ENCODE measurements at places on chromosomes 11 and 22. TPM values are rescaled to one million over a fixed set of nuclear protein-coding genes. Genes with fewer than 3 reads are reported as not detected.

C11orf52 gene
- total RNA-seq, result not detected

OR56A1 gene
- total RNA-seq, result not detected

CHADL gene
- not detected for total RNA-seq

LINC01488 gene
- total RNA-seq, result not detected

INPP5J gene
- total RNA-seq, result 0.16 TPM

OR5J2 gene
- not detected for total RNA-seq

SPDYC gene
- not detected for total RNA-seq

ZNF215 gene
- total RNA-seq, result 5.4 TPM

OR5M11 gene
- not detected for total RNA-seq

ZBTB44 gene
- 49.0 TPM for total RNA-seq

SERHL2 gene
- 0.91 TPM for total RNA-seq

MN1 gene
- not detected for total RNA-seq

- DNase-seq, result no peak
- H3K27me3 ChIP-seq, result no peaks in the 10 kb centered on the region
- no peak overlapping the region for H3K27ac ChIP-seq
- H3K36me3 ChIP-seq, result no peaks in the 10 kb centered on the region
- no peak overlapping the region for H3K4me3 ChIP-seq
- no peaks in the 10 kb centered on the region for H3K4me1 ChIP-seq
These were observed 11.4 kb upstream of the CD81 start for GRCh38 chr11:2365571-2366210.

- H3K27me3 ChIP-seq, result peaks cover 11% of the 10 kb centered on the region
- no peak for DNase-seq
- H3K4me1 ChIP-seq, result peaks cover 7% of the 10 kb centered on the region
- H3K4me3 ChIP-seq, result no peak overlapping the region
These were observed 10.8 kb downstream of the BLID start for GRCh38 chr11:122105044-122105758.

GRCh38 chr11:116733043-116733755 is 39.6 kb downstream of the BUD13 start:
- no peaks in the 10 kb centered on the region for H3K36me3 ChIP-seq
- H3K27ac ChIP-seq, result no peak overlapping the region
- peaks cover 2% of the 10 kb centered on the region for H3K27me3 ChIP-seq

DNA sequence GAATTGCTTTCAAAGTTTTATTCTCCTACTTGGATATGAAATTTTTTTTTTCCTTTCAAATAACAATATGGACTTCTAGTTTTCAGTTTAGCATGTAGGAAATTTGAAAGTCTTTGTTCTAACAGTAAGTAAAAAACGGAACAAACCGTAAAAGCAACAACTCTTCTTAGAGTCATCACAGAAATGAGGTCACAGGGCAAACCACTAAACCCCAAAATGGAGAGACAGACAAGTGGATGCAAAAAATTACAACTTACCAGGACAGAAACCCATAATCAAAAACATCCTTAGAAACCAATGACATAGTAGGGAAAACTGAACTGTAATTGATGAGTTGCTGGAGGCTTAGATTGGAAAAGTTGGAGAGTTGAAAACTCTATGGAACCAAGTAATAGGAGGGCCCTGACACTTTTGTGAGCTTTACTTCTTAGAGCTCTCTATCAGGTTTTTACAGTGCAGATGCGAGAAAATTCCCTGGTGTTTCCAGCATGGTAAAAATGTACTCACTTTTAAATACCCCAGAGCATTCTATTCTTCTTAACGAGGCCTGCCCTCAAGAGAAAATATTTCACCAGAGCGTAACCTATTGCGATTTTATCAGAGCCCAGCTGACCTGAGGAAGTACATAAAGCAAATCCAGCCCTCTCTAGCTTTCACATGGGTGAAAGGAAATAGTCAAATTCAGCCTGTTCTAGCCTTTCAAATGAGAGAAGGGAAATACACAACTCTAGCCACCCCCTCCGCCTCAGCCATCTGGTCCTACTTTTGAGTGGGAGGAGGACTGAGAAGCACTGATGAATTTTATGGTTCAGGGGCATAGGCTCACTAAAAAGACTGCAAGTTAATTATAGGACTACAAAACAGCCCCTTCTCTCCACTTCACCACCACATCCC is 39.1 kb downstream of the CASP12 start:
- DNase-seq, result peak; percentile 18
- no peaks in the 10 kb centered on the region for H3K36me3 ChIP-seq
- H3K4me3 ChIP-seq, result peak overlapping the region; percentile 68
- H3K27ac ChIP-seq, result peak overlapping the region; percentile 87
- peaks cover 34% of the 10 kb centered on the region for H3K4me1 ChIP-seq
- H3K27me3 ChIP-seq, result no peaks in the 10 kb centered on the region

GRCh38 chr11:108351468-108351867 is 115.9 kb downstream of the C11orf65 start:
- H3K36me3 ChIP-seq, result peaks cover 87% of the 10 kb centered on the region
- no peak overlapping the region for H3K27ac ChIP-seq
- DNase-seq, result no peak
- no peaks in the 10 kb centered on the region for H3K4me1 ChIP-seq
- H3K4me3 ChIP-seq, result no peak overlapping the region

- no peaks in the 10 kb centered on the region for H3K4me1 ChIP-seq
- no peak overlapping the region for H3K27ac ChIP-seq
- no peaks in the 10 kb centered on the region for H3K36me3 ChIP-seq
- no peak overlapping the region for H3K4me3 ChIP-seq
- DNase-seq, result no peak
- peaks cover 2% of the 10 kb centered on the region for H3K27me3 ChIP-seq
These were observed 289.7 kb downstream of the ST3GAL4 start for GRCh38 chr11:126645186-126645585.

DNA sequence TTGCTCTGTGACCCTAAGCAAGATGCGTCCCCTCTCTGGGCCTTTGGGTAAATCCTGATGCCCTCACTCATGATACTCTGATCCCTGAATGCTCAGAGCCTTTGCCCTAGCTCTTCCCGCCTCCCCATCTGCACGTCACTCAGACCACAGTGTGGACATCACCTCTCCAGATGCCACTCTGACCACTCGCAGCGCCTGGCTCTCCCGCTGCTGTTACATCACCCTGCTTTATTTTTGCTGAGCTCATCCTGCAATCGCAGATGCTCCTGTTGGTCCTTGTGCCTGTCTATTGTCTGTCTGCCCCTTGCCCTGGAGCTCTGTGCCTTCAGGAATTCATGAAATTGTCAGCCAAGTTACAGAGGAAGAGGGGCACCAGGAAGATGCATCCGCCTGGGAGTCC is 5.5 kb downstream of the OSM start:
- H3K4me3 ChIP-seq, result no peak overlapping the region
- H3K27ac ChIP-seq, result no peak overlapping the region
- DNase-seq, result no peak
- peaks cover 14% of the 10 kb centered on the region for H3K4me1 ChIP-seq
- peaks cover 6% of the 10 kb centered on the region for H3K27me3 ChIP-seq

DNA sequence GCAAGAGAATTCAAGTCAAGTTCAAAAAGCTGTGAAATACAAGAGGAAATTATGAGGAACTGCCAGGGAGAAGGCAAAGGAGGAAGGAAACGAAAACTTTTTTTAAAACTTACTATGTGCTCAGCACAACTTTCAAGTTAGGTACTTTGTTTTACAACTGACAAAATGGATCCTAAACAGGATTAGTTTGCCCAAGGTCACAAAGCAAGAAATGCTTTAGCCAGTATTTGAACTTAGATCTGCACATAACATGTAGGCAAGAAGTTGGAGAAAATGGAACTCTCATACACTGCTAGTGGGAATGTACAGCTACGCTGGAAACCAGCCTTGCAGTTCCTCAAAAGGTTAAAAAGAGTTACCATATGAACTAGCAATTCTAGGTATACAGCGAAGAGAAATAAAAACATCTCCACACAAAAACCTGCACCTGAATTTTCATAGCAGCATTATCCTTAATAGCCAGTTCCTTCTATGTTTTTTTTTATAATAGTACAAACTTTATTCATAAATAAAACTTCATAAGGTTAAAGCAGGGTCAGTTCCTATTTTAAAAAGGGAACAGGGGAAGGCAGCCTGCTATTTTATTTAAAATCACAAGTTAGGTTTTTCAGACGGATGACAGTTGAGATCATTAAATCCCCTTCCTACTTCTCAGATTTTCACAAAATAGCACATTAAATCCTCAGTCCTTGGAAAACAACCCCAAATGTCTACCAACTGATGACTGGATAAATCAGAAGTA is 19.2 kb downstream of the DDX6 start:
- peaks cover 91% of the 10 kb centered on the region for H3K36me3 ChIP-seq
- H3K4me1 ChIP-seq, result peaks cover 79% of the 10 kb centered on the region
- peak overlapping the region; percentile 69 for H3K4me3 ChIP-seq
- no peak for DNase-seq
- peak overlapping the region; percentile 54 for H3K27ac ChIP-seq

- H3K4me1 ChIP-seq, result no peaks in the 10 kb centered on the region
- H3K4me3 ChIP-seq, result no peak overlapping the region
- peaks cover under 1% of the 10 kb centered on the region for H3K36me3 ChIP-seq
- no peak overlapping the region for H3K27ac ChIP-seq
- DNase-seq, result no peak
- H3K27me3 ChIP-seq, result peaks cover 24% of the 10 kb centered on the region
These were observed 24.5 kb downstream of the RTL6 start for GRCh38 chr22:44473580-44473979.

- peak overlapping the region; percentile 47 for H3K4me3 ChIP-seq
- peaks cover 3% of the 10 kb centered on the region for H3K36me3 ChIP-seq
- peaks cover 40% of the 10 kb centered on the region for H3K4me1 ChIP-seq
- peak overlapping the region; percentile 93 for H3K27ac ChIP-seq
- no peak for DNase-seq
- no peaks in the 10 kb centered on the region for H3K27me3 ChIP-seq
These were observed 121.7 kb downstream of the SGSM3 start for GRCh38 chr22:40491990-40492631.

DNA sequence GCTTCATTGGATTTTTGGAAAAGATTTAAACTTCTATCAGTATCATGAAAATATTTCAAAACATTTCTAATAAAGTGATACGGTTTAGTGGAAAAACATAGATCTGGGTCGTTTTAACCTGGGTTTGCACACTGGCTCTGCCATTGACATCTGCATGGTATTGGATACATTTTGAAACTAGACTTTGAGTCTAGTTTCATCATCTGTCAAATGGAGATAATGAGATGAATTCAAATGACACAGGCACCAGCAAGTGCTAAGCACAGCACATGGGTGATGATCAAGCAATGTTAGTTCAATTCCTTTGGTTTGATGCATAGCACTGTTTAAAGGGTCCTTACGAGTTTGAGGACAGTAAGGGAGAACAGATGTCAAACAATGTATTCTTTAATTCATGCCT is 819.0 kb upstream of the CCDC90B start:
- H3K4me1 ChIP-seq, result no peaks in the 10 kb centered on the region
- DNase-seq, result no peak
- H3K4me3 ChIP-seq, result no peak overlapping the region

DNA sequence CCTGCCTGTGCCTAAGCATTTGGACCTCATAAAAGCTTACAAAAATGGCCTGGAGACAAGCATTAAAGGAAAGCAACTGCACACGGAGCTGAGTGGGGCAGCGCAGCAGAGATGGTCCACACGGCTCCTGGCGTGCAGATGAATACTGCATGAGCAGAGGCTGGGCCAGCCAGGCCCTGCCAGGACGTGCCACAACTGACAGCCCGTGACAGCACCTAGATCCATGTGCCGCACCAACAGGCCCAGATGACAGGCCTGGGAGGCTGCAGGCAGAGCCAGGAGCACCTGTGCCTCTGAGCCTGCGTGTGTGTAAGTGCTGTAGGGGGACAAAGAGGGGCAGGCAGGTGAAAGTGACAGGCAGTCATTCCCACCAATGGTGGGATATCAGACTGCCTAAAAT is 33.4 kb downstream of the MICAL3 start:
- no peak overlapping the region for H3K27ac ChIP-seq
- no peak for DNase-seq
- H3K36me3 ChIP-seq, result peaks cover 32% of the 10 kb centered on the region

GRCh38 chr11:70404244-70404643 is 5.9 kb downstream of the CTTN start:
- peaks cover 14% of the 10 kb centered on the region for H3K27me3 ChIP-seq
- H3K4me3 ChIP-seq, result no peak overlapping the region
- H3K4me1 ChIP-seq, result peaks cover 8% of the 10 kb centered on the region
- H3K36me3 ChIP-seq, result no peaks in the 10 kb centered on the region
- DNase-seq, result no peak

GRCh38 chr22:24076091-24076867 is 65.2 kb downstream of the CABIN1 start:
- no peak for DNase-seq
- H3K36me3 ChIP-seq, result peaks cover 68% of the 10 kb centered on the region
- H3K27me3 ChIP-seq, result no peaks in the 10 kb centered on the region
- H3K27ac ChIP-seq, result no peak overlapping the region

GRCh38 chr22:41334215-41334614 is 32.9 kb downstream of the ZC3H7B start:
- H3K4me1 ChIP-seq, result no peaks in the 10 kb centered on the region
- H3K36me3 ChIP-seq, result peaks cover 58% of the 10 kb centered on the region
- H3K27me3 ChIP-seq, result no peaks in the 10 kb centered on the region
- no peak overlapping the region for H3K4me3 ChIP-seq
- DNase-seq, result no peak
- H3K27ac ChIP-seq, result no peak overlapping the region

DNA sequence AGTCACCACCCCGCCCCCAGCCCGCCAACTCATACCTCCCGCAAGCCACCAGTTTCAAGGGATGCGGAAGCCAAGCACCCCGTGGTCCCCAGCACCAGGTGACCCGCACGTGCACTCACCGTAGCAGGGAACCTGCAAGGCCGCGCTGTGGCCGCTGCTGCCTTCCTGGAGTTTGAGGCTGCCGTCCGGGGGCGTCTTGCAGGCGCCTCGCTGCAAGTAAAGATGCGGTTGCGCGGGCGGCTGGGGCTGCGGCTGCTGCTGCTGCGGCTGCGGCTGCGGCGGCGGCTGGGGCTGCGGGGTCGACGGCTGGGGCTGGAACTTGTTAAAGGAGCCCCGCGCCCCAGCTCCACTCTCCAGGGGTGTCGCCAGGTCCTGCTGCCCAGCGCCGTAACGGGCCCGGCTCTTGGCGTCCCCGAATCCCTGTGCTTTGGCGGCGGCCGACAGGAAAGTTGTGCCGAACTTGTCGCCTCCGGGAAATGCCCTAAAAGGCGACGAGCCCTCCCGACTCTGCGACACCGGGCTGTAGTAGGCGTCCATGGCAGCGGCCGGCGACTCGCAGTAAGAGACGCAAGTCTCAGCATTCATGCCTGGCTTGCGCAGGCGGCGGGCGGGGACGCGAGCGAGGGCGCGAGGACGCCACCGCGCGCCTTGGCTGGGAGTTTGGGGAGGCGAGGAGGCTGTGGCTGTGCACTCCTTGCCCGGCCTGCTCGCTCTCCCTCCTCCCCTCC is at the start of gene ALX4:
Gene ALX4, minus strand, starts transcription at position 662 of the 728 bp plus-strand sequence. Its CDS starts 77 bp downstream, at position 585.
- no peak within 1 kb of the TSS for H3K27ac ChIP-seq
- DNase-seq, result no peak
- H3K4me1 ChIP-seq, result peaks cover 29% of the 10 kb centered on the region
- H3K4me3 ChIP-seq, result peak within 1 kb of the TSS; percentile 66
- peaks cover 74% of the 10 kb centered on the region for H3K27me3 ChIP-seq

Measured in activated B cell treated with CpG ODN at 0.5 μM for 24 hours (primary cell).